ENCODE measurements at places on chromosomes 12 and 14.

- H3K27me3 ChIP-seq: no peaks in the 10 kb centered on the region
- H3K4me1 ChIP-seq: no peaks in the 10 kb centered on the region
- no peak for DNase-seq
- H3K27ac ChIP-seq: no peak overlapping the region
- H3K36me3 ChIP-seq: no peaks in the 10 kb centered on the region
Observed at GRCh38 chr12:42278128-42278510, 40.1 kb upstream of the YAF2 start.

DNA sequence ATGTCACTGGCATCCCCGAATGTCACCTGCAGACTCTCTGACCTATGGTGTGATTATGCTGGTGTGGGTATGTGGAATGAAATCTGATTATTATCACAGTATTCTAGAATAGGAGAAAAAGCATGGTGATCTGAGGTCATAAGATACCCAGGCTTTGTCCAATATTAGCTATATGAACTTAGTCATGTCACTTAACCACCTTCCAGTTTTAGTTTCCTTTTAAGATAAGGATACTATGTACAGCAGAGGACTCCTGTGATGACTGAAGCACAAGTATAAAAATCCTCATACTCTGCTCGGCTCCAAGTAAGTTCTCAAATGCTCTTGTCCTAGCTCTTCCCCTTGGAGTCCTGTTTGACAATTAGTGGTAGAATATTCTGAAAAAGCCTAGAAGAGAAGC is 2.8 kb downstream of the GNS start:
- H3K4me3 ChIP-seq: no peak overlapping the region
- no peak for DNase-seq
- H3K4me1 ChIP-seq: peaks cover 16% of the 10 kb centered on the region
- no peaks in the 10 kb centered on the region for H3K27me3 ChIP-seq

DNA sequence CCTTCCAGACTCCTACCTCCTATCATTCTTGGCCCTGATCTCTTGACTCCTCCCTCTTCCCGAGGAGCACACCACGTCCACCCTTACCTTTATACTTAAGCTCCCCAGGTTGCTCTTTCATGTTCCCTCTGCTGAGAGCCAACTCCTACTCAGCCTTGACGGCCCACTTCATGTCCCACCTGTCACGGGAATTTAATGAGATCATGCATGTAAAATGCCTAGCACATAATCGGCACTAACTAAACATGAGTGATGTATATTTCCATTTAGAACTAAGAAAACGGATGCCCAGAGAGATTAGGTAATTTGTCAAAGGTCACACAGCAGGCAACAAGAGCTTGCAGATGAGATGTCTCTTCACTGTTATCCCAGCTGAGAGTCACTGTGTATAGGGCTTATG is 45.1 kb downstream of the NOS1 start:
- H3K27me3 ChIP-seq: no peaks in the 10 kb centered on the region
- no peak for DNase-seq
- no peak overlapping the region for H3K4me3 ChIP-seq
- H3K36me3 ChIP-seq: no peaks in the 10 kb centered on the region

DNA sequence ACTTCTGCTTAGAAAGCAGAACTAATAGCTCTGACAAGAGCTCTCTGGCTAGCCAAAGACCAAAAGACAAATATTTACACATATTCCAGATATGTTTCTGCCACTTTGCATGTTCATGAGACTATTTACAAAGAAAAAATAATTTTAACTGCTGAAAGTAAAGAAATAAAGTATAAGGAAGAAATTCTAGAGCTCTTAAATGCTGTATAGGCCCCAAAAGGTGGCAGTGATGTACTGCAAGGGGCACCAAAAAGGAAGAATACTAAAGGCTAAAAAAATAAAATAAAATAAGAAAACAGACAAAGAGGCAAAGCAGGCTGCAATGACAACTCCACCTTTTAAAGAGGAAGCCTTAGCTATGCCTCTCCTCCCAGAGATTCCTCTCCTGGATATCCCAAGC is 23.0 kb downstream of the KLRK1 start:
- no peaks in the 10 kb centered on the region for H3K27me3 ChIP-seq
- no peaks in the 10 kb centered on the region for H3K36me3 ChIP-seq
- DNase-seq: no peak
- peak overlapping the region; percentile 99 for H3K27ac ChIP-seq

DNA sequence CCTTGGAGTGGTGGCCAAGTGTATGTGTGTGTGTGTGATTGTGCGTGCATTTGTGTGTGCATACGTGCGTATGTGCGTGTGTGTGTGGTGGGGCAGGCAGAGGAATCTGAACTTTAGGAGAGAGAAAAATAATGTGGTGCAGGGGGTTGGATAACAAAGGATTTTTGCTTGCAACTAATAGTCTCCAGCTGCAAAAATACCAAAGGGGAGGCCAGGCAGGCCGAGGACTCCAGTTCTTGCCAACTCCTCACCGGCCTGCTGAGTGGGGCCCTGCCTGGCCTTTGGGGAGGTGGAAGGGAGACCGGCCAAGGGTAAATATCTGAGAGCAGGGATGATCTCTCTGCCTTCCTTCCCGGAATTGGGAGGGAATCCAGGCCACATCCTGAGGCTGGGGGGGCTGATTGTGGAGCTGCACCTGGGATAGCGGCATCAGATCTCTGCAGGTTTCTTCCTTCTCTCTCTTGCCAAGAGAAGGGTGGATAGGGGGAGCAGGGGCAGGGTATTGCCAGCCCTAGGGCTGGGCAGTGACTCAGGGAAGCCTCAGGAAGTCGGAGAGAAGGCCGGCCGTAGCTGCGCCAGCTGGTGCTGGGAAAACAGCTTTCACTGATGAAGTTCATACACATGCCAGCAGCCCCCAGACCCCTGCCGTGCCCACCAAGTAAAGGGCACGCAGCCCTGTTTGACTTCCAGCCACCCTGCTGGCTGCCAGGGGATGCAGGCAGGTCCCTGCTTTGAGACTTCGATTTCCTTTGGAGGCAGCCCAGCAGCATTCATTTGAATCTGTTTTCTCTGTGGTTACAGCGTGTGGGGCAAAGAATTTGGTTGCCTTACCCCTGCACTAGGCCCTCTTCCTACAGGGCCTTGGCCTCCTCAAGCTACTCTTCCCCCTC is 4.6 kb upstream of the LRP1-AS start:
- peaks cover 88% of the 10 kb centered on the region for H3K36me3 ChIP-seq
- H3K27ac ChIP-seq: peak overlapping the region; percentile 82
- no peaks in the 10 kb centered on the region for H3K27me3 ChIP-seq
- H3K4me3 ChIP-seq: no peak overlapping the region

GRCh38 chr14:55329999-55330710 is 58.9 kb downstream of the FBXO34 start:
- H3K4me1 ChIP-seq: no peaks in the 10 kb centered on the region
- H3K36me3 ChIP-seq: no peaks in the 10 kb centered on the region
- no peak for DNase-seq
- H3K27ac ChIP-seq: no peak overlapping the region
- H3K27me3 ChIP-seq: no peaks in the 10 kb centered on the region
- H3K4me3 ChIP-seq: no peak overlapping the region

DNA sequence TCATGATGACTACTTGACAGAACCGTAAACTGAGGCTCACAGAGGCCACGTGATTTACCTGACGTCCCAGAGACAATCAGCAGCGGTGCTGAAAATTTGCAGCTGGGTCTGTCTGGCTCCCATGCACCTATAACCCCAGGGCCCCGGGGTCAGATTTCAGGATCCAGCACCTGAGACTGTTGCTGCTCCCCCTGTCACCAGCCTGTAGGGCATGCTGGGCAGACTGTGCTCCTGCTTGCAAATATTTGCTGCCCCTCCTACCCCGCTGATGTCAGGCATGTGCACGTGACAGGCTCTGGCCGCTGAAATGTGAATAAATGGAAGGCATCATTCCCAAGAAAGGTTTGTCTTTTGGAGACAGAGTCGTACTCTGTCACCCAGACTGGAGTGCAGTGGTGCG is 6.0 kb downstream of the MMAB start:
- H3K36me3 ChIP-seq: peaks cover 77% of the 10 kb centered on the region
- no peak overlapping the region for H3K4me3 ChIP-seq
- H3K27ac ChIP-seq: no peak overlapping the region
- H3K27me3 ChIP-seq: no peaks in the 10 kb centered on the region
- no peaks in the 10 kb centered on the region for H3K4me1 ChIP-seq

DNA sequence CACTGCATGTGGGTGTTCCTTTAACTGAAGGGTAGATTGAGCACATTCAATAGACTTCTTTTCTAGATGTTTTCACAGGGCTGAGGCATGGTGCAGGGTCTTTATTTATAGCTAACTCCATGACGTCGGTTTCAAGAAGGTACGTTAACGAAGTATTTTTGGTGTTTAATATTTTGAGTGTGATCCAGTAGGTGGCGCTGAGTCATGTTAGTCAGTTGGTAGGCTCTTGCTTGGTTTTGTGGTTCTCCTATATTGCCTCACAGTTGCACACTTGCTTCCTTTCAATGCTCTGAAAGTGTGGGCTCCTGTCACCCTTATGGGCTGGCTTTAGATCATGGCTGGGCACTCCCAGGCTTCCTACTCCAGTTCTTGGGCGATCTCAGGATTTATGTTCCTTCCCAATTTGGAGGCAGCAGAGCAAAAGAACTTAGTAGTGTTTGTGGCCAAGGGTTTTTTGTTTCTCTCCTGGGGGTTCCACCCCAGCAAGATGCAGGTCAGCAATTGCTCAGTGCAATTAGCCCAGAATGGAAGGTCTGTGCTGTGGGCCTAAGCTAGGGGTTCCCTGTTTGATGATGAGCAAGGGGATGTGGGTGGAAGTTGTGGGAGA is 471.6 kb upstream of the FOXG1 start:
- no peak overlapping the region for H3K4me3 ChIP-seq
- H3K27ac ChIP-seq: no peak overlapping the region
- DNase-seq: no peak

GRCh38 chr14:77314539-77315457 is 5.9 kb downstream of the POMT2 start:
- no peaks in the 10 kb centered on the region for H3K36me3 ChIP-seq
- no peak for DNase-seq
- H3K27ac ChIP-seq: peak overlapping the region; percentile 84
- no peak overlapping the region for H3K4me3 ChIP-seq

DNA sequence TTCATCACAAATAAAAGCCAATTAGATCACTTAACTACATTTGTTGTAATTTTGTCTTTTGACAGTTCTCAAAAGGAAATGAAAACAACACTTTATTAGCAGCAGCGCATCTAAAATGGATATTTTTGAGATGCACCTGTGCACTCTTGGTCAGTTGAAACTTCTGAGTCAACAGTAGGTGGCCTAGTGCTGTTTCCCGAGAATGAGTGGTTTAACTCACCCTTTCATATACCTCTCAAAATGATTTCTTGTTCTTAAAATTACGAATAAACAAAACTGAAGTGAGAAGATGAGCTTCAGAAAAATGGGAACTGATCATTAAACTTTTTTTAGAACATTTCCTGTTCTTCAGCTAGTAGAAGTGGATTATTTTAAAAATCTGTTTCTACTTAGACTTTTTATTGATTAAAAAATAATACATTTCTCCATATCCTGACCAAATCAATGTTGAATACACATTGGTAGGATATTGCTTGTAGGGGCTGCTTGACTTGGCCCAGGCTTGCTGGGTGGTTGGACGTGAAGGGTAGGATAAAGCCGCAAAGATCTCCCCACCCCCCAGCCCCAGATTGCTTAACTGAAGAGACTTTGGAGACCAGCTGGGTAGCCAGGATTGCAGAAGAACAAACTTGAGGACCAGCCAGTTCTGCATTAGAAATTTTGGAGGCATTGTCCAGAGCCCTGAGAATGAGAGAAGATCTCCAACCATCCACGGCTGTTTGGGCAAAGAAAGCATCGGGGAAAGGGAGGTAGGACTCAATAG is 22.3 kb upstream of the STK38L start:
- peaks cover 3% of the 10 kb centered on the region for H3K4me1 ChIP-seq
- H3K4me3 ChIP-seq: no peak overlapping the region
- H3K27ac ChIP-seq: no peak overlapping the region

DNA sequence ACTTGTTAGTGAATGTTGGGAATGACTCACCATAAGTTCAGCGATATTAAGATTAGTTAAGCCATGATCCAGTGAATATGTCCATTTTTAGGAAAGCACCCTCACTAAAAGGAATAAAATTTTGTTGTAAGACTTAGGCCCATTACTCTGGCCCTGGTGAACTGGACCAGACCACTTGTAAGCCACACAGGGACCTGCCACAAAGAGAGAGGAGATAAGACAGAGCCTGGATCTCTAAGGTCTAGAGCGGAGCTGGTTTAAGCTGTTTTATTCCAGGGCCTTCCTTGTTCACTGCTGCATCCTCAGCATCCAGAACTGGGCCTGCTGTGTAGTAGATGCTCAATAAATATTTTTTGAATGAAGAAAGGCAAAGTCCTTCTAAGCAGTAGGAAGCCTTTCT is 79.1 kb downstream of the CRADD start:
- no peaks in the 10 kb centered on the region for H3K4me1 ChIP-seq
- H3K36me3 ChIP-seq: no peaks in the 10 kb centered on the region
- H3K27me3 ChIP-seq: no peaks in the 10 kb centered on the region
- no peak for DNase-seq
- no peak overlapping the region for H3K27ac ChIP-seq

DNA sequence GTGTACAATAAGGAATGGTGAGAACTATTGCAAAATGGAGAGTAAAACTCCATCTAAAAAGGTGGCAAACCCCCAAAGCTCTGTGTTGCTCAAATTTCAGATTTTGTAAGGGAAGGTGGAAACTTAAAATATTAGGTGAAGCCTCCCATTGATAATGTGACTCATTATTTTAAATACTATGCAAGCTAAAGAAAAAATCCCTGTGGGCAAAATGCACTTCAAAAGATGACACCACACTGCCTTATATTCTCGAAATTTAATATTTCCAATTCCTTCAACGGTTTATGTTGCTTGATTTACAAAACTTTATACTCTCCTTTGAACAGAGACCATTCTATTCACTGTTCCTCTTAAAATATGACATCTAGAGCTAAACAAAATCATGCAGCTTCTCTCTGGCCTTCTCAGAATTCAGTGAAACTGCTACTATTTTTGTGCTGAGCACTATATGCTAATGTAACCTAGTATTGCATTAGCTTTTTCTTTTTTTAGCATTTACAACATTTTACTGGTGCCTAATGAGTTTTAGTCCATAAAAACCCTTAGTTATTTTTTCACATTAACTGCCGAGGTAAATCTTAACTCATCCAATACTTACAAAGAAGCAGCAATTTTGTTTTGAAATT is 297.7 kb downstream of the SYT1 start:
- DNase-seq: no peak
- no peak overlapping the region for H3K4me3 ChIP-seq
- H3K27me3 ChIP-seq: no peaks in the 10 kb centered on the region
- no peaks in the 10 kb centered on the region for H3K36me3 ChIP-seq

- no peak overlapping the region for H3K27ac ChIP-seq
- no peaks in the 10 kb centered on the region for H3K36me3 ChIP-seq
- no peak overlapping the region for H3K4me3 ChIP-seq
- H3K27me3 ChIP-seq: no peaks in the 10 kb centered on the region
Observed at GRCh38 chr12:96375170-96375569, 25.1 kb downstream of the CDK17 start.

GRCh38 chr14:37658156-37658555 is 62.7 kb downstream of the TTC6 start:
- DNase-seq: no peak
- H3K4me1 ChIP-seq: no peaks in the 10 kb centered on the region
- no peak overlapping the region for H3K4me3 ChIP-seq
- no peaks in the 10 kb centered on the region for H3K27me3 ChIP-seq

GRCh38 chr14:53620890-53621289 is 335.7 kb downstream of the BMP4 start:
- H3K27me3 ChIP-seq: no peaks in the 10 kb centered on the region
- DNase-seq: no peak
- no peak overlapping the region for H3K4me3 ChIP-seq
- no peaks in the 10 kb centered on the region for H3K36me3 ChIP-seq
- H3K27ac ChIP-seq: no peak overlapping the region
